ENCODE measurements at places on chromosomes 3 and 15. TPM values are rescaled to one million over a fixed set of nuclear protein-coding genes. Genes with fewer than 3 reads are reported as not detected.

- DNase-seq: no peak
Observed at GRCh38 chr15:34102175-34102925, 467 bp downstream of the PGBD4 start.

The LMAN1L gene
- not detected for total RNA-seq

The PTX3 gene
- total RNA-seq: 16.7 TPM

The MUC20 gene
- total RNA-seq: 2.0 TPM

- DNase-seq: no peak
Observed at GRCh38 chr3:186628756-186629155, 11.4 kb upstream of the FETUB start.

GRCh38 chr3:56885453-56885852, 83.7 kb upstream of the ARHGEF3 start:
- DNase-seq: no peak

DNA sequence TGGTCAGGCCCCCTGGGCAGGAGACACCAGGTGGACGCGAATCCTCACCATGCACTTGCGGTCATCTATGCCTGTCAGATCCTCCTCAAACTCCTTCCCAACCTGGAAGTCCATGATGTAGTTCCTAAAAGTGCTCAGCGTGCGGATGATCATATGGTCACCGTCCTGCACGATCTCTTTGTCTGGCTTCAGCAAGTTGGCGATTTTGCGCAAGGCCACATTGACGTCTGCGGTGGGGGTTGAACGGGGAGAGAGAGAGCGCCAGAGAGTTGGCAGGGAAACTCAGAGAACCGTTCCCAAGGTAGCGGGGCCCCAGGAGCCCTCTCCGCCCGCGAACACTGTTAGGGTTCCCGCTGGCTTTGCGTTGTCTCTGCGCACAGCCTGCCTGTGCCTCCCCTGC, 809 bp downstream of the RBP1 start:
- no peak for DNase-seq

DNA sequence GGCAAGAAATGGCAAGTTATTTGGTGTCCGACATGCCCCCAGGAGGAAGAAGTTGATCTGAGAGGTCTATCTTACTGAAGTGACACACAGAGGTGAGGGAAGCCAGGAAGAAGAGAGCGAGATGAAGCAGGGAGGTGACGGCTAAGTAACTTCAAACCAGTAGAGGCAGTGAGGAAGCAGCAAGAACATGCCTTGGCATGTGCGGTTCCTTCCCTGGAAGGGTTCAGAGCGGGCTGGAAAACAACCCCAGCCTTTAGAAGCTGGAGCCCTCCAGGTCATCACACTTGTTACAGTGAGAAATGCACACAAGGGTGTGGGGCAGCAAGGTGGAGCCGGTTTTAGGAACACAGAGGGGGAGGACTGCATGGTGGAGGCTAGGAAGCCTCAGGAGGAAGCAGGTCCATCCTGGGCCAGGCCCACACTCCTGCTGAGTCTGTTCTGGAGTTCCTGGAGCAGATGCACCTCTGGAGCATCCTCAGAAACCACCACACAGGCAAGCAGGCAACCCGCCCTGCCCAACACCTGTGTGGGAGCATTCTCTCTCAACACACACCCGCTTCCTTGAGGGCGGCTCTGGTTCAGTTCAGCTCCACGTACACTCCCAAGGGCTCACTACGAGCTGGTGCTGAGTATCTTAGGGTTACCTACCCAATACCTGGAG, 47.1 kb downstream of the POC1A start:
- no peak for DNase-seq

The ADCY5 gene
- 29.8 TPM for total RNA-seq

DNA sequence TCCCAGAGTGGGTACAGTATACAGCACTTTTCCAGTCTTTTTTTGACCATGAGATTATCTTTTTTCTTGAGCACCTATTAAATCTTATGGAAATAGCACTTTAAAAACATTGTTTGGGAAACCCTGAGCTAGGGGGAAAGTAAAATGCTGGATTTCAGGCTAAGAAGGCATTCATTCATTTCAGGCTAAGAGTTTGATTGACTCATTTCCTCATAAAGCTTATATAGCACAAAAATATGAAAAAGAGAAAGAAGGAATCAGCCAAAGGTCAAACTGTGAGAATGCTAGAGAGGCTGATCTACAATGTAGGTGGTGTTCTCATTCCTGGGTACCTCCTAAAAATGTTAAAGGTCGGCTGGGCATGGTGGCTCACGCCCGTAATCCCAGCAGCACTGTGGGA, 10.5 kb downstream of the TTC23 start:
- no peak for DNase-seq

DNA sequence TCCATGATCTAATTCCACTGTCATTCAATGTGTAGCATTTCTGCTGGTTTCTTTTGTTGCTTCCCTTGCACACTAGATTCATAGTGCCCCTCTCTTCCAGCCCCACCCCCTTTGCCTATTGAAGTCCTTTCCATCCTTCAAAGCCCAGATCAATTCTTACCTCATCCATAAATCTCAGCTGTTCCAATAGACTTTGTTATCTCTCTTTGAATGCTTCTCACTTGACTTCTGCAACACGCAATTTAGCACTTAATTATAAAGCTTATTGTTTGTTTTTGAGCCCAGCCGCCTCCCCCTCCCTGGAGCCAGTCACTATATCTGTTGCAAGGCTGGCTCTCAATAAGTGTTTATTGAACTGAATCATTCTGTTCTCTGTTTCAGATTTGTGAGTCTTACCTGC, 174.6 kb upstream of the TBL1XR1 start:
- DNase-seq: no peak

DNA sequence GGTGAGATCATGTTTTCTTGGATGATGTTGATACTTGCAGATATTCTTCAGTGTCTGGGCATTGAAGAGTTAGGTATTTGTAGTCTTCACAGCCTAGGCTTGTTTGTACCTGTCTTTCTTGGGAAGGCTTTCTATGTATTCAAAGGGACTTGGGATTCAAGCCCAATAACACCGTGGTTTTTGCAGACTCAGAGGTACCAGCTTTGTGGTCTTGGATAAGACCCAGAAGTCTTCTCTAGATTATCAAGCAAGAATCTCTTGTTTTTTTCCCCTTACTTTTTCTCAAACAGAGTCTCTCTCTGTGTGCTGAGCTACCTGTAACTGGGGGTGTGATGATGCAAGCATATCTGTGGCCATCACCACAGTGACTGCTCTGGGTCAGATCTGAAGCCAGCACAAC, 42.7 kb upstream of the CCK start:
- no peak for DNase-seq

DNA sequence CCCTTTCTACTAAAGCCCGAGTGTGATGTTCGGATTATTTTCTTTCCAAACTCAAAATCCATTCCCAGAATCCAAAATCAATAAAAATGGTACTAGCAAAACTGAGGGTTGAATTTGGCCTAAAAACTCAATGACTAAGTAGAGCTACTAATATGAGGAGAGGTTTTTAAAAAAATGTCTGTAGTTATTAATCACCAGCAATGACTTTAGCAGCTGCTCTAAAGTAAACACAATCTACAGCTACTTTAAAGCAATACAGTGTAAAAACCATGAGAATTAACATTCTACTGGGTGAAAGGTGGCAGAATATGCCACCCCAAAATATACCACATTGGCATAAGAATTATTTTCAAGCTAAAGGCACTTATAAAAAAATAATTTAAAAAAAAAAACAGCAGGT, 23.5 kb downstream of the FHIT start:
- no peak for DNase-seq

DNA sequence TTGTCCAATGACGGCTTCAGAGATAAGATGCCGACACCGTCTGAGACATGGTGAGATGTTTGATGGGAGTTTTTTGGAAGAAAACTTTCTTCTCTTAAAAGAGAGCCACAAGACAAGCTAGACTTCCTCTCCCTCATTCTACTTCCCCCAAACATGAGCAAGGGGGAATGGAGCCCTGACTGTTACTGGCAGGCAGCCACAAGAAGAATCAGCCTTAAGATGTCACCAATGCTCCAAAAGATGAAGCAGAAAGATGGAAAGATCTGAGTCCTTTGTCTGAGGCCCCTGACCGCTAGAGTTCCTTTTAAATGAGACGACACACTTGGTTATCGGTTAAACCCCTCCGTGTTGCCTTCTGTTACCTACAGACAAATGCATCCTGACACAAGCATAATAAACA, 108.7 kb downstream of the ST8SIA2 start:
- DNase-seq: no peak

DNA sequence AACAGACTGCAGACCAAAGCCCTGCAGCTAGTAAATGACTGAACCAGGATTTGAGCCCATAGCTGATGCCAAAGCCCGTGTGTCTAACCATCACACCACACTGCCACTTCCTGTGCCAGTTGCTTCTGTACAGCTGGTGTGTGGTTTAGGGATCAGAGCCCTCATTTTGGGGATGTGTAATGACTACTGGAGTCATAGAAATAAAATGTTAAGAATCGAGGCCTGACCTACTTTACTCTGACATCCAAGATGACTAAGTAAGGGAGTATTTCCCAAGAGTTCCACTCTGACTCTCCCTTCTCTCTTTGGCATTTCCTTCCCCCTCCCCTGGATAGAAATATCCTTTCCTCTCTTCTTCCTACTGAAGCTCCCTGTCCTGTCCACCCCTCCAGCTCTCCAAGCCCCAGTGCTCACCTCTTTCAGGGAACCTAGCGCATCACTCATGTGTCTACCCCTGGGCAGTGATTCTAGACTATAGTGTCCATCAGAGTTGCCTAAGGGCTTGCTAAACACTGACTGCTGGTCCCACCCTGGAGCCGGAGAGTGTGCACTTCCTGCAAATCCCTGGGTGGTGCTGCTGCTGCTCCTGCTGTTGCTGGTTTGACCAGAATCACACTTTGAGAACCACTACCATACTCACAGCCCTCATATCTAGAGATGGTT, 53.8 kb downstream of the MGLL start:
- no peak for DNase-seq

GRCh38 chr3:72185549-72186399, 400.8 kb upstream of the PROK2 start:
- no peak for DNase-seq

DNA sequence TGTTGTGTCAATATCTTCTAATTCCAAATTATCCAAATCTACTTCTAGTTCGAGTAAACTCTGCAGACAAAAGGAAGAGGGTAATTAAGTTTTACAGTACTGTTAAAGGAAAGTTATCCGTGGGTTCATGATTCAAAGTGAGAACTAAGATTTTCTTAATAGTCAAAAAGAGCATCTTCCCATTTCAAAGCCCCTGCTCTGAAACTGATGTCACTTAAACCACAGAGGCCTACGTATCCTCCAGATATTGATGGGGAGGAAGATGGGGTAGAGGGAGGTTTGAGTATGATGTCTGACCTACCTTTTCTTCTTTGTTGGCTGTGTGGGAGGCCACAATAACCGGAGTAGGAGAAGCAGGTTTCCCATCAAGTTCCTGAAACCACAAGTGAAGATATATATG, 14.1 kb downstream of the MRPS22 start:
- DNase-seq: no peak

The EPHA6 gene
- total RNA-seq: 64.8 TPM

GRCh38 chr3:115974940-115975339, 351.6 kb downstream of the GAP43 start:
- DNase-seq: no peak

The ERICH6 gene
- under 0.01 TPM for total RNA-seq

GRCh38 chr3:44845528-44846520, 15.9 kb upstream of the TMEM42 start:
- no peak for DNase-seq

The GRIP2 gene
- 8.2 TPM for total RNA-seq

DNA sequence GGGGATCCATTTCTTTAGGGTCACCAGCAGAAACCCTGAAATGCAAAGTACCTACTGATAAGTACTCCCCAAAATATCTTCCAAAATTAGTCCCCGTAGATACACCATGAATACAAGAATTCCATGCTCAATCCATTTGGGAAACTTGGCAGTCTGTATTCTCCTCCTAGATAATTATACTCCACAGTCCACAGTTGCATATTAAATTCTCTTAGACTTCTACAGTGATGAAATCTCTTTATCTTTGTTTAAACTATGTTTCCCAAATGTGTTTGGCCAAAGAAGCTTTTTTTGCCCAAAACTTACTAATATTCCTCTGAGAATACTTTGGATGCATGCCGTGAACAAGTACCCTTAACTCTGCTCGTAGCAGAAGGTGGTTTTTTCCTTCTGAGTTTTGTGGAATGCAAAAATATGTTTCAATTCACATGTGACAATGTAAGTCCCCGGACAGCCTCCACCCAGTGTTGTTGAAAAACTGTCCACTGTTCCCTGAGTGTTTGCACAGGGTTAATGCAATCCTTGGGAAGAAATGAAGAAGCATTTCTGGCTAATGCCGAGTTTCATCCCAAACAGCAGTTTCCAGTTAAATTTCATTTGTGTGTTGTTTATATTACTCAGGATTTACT, 126.7 kb downstream of the ARNT2 start:
- DNase-seq: no peak

The RARRES1 gene
- total RNA-seq: 4.5 TPM

The SH2D7 gene
- not detected for total RNA-seq

The AHSG gene
- total RNA-seq: not detected

DNA sequence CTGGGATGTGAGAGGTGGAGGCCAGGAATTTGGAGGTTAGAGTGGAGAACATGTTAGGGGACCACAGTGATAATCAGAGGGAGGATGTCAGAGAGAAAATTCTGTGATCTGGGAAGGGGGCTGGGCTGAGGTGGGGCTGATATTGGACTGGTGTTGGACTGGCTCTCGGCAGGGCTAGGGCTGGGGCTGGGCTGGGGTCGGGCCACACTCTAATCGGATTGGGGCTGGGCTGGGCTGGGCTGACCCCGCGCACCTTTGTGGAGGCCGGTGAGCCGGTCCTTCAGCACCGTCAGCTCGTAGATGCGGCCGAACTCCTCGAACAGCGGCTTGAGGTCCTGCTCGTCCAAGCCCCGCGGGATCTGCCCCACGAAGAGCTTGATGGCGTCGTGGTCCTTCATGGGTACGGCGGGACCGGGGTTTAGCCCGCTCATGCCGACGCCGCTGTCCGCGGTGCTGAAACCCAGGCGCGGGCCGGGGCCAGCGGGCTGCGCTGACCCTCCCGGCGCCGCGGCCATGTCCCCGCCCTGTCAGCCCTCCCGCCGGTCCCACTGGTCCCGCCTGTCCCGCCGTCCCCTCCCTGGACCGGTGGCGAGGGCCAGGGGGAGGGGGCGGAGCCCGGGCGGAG, 485 bp downstream of the CELF6 start:
- peak; percentile 81 for DNase-seq

DNA sequence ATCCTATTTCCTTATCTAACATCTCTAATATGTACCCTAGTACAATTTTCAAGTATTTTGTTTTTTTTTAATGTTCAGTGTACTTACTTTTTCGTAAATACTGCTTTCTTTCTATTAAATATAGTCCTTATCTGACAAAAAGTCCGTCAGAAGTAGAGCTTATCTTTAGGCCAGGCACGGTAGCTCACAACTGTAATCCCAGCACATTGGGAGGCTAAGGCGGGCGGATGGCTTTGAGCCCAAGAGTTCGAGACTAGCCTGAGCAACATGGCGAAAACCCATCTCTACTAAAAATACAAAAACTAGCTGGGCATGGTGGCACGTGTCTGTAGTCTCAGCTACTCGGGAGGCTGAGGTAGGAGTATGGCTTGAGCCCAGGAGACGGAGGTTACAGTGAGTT, 41.1 kb downstream of the USP3 start:
- no peak for DNase-seq

DNA sequence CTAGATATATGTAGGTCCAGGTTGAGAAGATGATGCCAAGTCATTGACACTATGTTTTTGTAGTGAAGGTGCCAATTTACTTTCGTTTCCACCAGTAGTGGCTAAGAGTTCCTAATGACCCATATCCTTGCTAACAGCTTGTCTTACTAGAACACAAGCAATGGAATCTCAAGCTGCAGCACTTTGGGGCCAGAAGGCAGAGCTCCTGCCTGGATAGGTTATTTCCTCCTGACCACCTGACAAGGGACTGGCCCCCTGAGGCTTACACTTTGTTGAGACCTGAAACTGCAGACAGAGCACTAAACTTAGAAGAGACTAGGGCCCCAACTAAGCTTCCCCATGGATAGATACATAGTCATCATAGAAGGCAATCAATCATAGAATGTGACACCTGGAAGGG, 11.7 kb downstream of the ONECUT1 start:
- no peak for DNase-seq

Measured in frontal cortex (tissue), 4 donors.